ENCODE measurements at places on chromosomes 11 and 22. TPM values are rescaled to one million over a fixed set of nuclear protein-coding genes. Genes with fewer than 3 reads are reported as not detected.

DNA sequence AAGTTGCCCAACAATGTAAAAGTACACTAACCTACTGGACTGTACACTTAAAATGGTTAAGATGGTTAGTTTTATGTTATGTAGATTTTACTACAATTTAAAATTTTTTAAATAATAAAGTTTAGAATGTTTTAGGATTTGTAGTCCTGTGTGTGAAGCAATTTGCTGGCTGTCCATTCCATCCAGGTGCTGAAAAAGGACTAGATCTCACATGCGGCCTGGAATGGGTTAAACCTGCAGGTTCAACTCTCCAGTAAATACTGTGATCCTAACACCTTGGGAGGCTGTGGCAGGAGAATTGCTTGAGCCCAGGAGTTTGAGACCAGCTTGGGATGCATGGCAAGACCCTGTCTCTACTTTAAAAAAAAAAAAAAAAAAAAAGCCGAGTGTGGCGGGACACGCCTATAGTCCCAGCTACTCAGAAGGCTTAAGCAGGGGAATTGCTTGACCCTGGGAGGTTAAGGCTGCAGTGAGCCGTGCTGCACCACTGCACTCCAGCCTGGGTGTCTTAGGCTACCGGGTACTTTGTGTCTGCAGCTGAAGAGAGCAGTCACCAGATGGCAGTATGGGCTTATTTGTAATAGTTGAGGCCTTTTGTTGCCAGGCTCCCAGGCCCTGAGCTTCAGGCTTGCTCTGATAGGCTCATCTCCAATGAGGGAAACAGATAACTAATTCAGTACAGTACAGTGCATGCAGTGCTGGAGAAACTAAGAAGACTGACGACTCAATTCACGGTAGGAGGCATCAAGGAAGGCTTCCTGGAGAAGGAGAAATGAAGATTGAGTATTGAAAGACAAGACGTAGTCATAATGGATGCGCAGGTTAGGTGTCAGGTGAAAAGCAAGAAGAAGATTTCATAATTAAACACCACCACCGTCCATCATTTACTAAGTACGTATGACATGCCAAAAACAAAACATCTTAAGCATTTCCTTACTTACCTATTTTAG is 64.7 kb upstream of the ASPHD2 start:
- H3K4me1 ChIP-seq: no peaks in the 10 kb centered on the region
- DNase-seq: peak; percentile 92

GRCh38 chr11:569158-569885 is 6.9 kb upstream of the PHRF1 start:
- H3K27me3 ChIP-seq: no peaks in the 10 kb centered on the region
- H3K27ac ChIP-seq: peak overlapping the region; percentile 54
- no peak for DNase-seq
- H3K36me3 ChIP-seq: no peaks in the 10 kb centered on the region

DNA sequence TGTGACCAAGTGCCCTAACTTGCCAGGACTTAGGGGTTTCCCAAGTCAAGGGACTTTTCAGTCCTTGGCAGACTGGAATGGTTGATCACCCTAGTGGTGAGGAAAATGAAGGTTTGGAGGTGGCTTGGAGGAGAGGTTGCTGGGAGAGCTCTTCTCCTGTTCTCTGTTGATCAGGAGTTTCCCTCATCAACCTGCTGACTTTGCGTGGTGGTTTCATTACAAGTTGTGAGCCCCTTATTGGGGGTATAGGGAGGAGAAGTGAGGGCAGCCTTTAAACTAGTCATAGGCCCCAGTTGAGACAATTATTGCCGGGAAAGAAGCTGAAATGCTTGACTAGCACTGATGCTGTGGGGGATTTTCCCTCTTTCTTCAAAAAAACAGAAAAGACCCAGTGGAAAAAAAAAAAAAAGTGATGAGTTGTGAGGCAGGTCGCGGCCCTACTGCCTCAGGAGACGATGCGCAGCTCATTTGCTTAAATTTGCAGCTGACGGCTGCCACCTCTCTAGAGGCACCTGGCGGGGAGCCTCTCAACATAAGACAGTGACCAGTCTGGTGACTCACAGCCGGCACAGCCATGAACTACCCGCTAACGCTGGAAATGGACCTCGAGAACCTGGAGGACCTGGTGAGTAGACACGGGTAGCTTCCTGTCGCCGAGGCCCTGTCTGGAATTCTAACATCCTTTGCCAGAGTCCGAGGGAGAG is at the start of gene CXCR5:
CXCR5 (plus strand) TSS at position 525 of the 704 bp plus-strand sequence; CDS start at position 575, 50 bp downstream.
- H3K27ac ChIP-seq: no peak within 1 kb of the TSS
- no peaks in the 10 kb centered on the region for H3K27me3 ChIP-seq
- no peak for DNase-seq
- H3K36me3 ChIP-seq: no peaks in the 10 kb centered on the region

DNA sequence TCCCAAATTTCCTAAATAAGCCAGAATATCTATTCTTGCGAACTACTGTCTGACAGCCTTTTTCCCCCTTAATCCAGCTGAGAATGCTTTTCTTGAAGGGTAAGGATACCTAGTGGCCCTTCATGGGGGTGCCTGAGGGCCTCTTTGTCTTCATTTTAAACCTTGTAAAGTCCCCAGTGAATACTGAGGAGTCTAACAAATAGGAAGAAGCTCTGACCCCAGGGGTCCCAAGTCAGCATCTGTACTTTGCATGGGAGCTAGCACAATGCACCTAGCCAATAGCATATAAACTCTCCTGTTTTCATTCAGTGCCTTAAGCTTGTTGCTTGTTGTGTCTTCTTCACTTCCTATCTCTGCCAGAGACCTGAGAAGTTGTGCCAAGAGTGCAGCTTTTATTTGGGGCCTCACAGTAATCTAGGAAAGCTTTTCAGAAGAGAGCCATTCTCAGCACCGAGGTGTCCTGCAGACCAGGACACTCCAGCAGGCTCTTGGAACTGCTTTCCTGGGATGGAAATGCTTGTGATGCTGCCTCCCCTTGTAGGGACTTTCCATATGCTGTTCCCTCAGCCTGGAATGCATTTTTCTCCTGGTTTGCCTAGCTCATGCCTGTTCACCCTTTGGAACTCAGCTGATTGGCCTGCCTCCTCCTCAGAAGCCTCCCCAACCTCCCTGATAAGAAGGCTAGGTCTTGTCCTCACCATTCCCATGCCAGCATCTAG is 37.2 kb downstream of the BMAL1 start:
- no peak overlapping the region for H3K4me3 ChIP-seq
- no peak overlapping the region for H3K27ac ChIP-seq
- peaks cover 15% of the 10 kb centered on the region for H3K4me1 ChIP-seq
- H3K36me3 ChIP-seq: no peaks in the 10 kb centered on the region
- H3K27me3 ChIP-seq: no peaks in the 10 kb centered on the region
- DNase-seq: no peak

GRCh38 chr11:102573851-102574250 is 43.3 kb upstream of the MMP7 start:
- no peaks in the 10 kb centered on the region for H3K4me1 ChIP-seq
- H3K27me3 ChIP-seq: no peaks in the 10 kb centered on the region

GRCh38 chr11:72951888-72952287 is 137.7 kb downstream of the ATG16L2 start:
- H3K36me3 ChIP-seq: no peaks in the 10 kb centered on the region
- H3K4me3 ChIP-seq: no peak overlapping the region
- DNase-seq: no peak
- no peak overlapping the region for H3K27ac ChIP-seq
- H3K4me1 ChIP-seq: no peaks in the 10 kb centered on the region
- H3K27me3 ChIP-seq: no peaks in the 10 kb centered on the region

- H3K27me3 ChIP-seq: peaks cover 6% of the 10 kb centered on the region
- no peaks in the 10 kb centered on the region for H3K4me1 ChIP-seq
- no peak overlapping the region for H3K4me3 ChIP-seq
- DNase-seq: no peak
- no peaks in the 10 kb centered on the region for H3K36me3 ChIP-seq
- no peak overlapping the region for H3K27ac ChIP-seq
Measured at GRCh38 chr11:61544466-61544865, 35.9 kb downstream of the LRRC10B start.

DNA sequence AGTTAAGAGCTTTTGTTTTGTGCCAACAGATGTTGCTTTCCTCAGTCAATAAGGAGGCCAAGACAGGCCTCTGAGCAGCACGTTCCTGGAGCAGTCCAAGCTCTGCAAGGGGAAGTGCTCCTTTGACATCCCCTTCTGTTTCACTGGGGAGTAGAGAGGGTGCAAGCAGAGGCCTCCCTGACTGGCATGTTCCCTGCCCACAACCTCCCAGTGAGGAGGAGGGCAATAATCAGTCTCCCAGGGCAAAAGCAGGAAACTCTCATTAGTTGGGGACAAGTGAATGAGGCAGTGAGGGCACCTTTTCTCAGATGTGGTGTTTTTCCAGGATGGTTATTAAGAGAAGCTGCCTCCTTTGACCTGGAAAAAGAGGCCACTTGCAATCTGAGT is 79.5 kb upstream of the ZBED5 start:
- no peaks in the 10 kb centered on the region for H3K27me3 ChIP-seq
- H3K36me3 ChIP-seq: no peaks in the 10 kb centered on the region
- DNase-seq: no peak
- H3K4me1 ChIP-seq: no peaks in the 10 kb centered on the region

- no peaks in the 10 kb centered on the region for H3K27me3 ChIP-seq
- no peaks in the 10 kb centered on the region for H3K4me1 ChIP-seq
- no peaks in the 10 kb centered on the region for H3K36me3 ChIP-seq
Measured at GRCh38 chr22:34972191-34972897, 93.6 kb upstream of the ISX start.

GRCh38 chr11:73612601-73613140 is 14.8 kb upstream of the FAM168A start:
- H3K27ac ChIP-seq: no peak overlapping the region
- no peaks in the 10 kb centered on the region for H3K4me1 ChIP-seq
- no peaks in the 10 kb centered on the region for H3K27me3 ChIP-seq
- H3K36me3 ChIP-seq: no peaks in the 10 kb centered on the region

DNA sequence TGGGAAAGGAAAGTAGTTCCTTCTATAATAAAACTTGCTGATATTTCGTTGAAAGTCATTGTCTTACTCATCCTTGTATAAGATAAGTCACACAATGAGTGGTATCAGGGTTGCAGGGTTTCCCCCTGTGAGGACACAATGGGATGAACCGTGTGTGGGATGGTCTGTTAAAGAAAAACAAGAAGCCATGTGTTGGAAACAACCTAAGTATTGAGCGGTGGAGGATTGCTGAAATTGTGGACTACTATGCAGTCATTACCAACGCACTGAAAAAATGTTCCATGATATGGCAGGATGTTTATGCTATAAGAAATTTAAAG is 28.6 kb downstream of the PTPRJ start:
- H3K4me1 ChIP-seq: peaks cover 17% of the 10 kb centered on the region
- no peak for DNase-seq
- no peak overlapping the region for H3K27ac ChIP-seq
- no peaks in the 10 kb centered on the region for H3K27me3 ChIP-seq
- no peaks in the 10 kb centered on the region for H3K36me3 ChIP-seq
- H3K4me3 ChIP-seq: no peak overlapping the region

- no peak for DNase-seq
- H3K27ac ChIP-seq: no peak overlapping the region
- H3K4me1 ChIP-seq: no peaks in the 10 kb centered on the region
- no peaks in the 10 kb centered on the region for H3K36me3 ChIP-seq
- peaks cover 3% of the 10 kb centered on the region for H3K27me3 ChIP-seq
Measured at GRCh38 chr22:32216911-32217310, 12.0 kb upstream of the RFPL2 start.

- H3K27ac ChIP-seq: peak overlapping the region; percentile 85
- DNase-seq: no peak
- no peaks in the 10 kb centered on the region for H3K36me3 ChIP-seq
- H3K27me3 ChIP-seq: no peaks in the 10 kb centered on the region
- H3K4me3 ChIP-seq: no peak overlapping the region
Measured at GRCh38 chr22:24208012-24208749, 26.9 kb downstream of the SUSD2 start.

GRCh38 chr11:11973866-11974265 is 34.6 kb downstream of the DKK3 start:
- H3K27me3 ChIP-seq: no peaks in the 10 kb centered on the region
- no peak overlapping the region for H3K4me3 ChIP-seq
- H3K36me3 ChIP-seq: no peaks in the 10 kb centered on the region
- H3K4me1 ChIP-seq: peaks cover 52% of the 10 kb centered on the region
- DNase-seq: no peak

DNA sequence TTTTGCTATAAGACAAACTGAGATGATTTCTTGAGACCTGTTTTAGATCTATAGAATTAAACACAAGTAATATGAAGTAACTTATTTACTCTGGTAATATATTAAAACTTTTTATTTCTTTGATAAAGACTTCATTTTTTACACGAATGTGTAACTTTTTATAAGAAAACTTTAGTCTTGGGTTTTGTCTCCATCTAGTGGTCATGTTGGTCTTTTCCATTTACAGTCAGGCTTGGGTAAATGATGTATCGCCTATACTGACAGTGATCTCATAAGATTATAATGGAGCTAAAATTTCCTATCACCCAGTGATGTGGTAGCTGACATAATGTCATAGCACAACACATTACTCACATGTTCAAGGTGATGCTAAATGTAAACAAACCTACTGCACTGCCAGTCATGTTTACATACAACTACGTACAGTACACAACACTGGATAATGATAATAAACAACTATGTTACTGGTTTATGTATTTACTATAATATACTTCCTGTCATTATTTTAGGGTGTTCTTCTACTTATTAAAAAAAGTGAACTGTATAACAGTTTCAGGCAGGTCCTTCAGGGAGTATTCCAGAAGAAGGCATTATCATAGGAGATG is 7.5 kb upstream of the C11orf97 start:
- H3K27me3 ChIP-seq: no peaks in the 10 kb centered on the region
- no peaks in the 10 kb centered on the region for H3K4me1 ChIP-seq
- no peaks in the 10 kb centered on the region for H3K36me3 ChIP-seq
- no peak for DNase-seq
- no peak overlapping the region for H3K27ac ChIP-seq

- no peaks in the 10 kb centered on the region for H3K27me3 ChIP-seq
- DNase-seq: peak; percentile 70
- peak overlapping the region; percentile 96 for H3K27ac ChIP-seq
- H3K4me3 ChIP-seq: peak overlapping the region; percentile 4
Measured at GRCh38 chr11:2700415-2701211, 819 bp upstream of the KCNQ1OT1 start.

DNA sequence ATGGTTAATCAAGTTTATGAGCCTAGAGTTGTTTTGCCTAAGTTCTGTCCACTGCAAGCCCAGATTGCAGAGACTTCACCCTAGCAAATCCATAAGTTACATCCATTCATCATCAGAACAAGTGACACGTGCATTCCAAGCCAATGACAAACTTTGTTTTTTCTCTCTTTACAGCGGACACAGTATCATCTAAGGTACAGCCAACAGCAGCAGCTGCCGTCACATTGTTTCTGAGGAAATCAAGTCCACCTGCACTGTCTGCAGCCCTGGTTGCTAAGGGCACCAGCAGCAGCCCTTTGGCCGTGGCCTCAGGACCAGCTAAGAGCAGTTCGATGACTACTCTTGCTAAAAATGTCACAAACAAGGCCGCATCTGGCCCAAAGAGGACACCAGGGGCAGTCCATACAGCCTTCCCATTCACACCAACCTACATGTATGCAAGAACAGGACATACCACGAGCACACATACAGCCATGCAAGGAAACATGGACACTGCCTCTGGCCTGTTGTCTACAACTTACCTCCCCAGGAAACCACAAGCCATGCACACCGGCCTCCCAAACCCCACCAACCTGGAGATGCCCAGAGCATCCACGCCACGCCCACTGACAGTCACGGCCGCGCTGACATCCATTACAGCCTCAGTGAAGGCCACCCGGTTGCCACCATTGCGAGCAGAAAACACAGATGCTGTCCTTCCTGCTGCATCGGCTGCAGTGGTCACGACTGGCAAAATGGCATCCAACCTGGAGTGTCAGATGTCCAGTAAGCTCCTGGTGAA is 155.8 kb downstream of the C11orf91 start:
- no peak for DNase-seq
- H3K4me3 ChIP-seq: no peak overlapping the region
- no peaks in the 10 kb centered on the region for H3K4me1 ChIP-seq
- H3K27me3 ChIP-seq: no peaks in the 10 kb centered on the region
- no peaks in the 10 kb centered on the region for H3K36me3 ChIP-seq
- H3K27ac ChIP-seq: no peak overlapping the region

The UCP3 gene
- total RNA-seq: 1.6 TPM

The INPP5J gene
- total RNA-seq: 1.8 TPM

The NDUFC2 gene
- total RNA-seq: 437 TPM

The ADAMTS8 gene
- 0.32 TPM for total RNA-seq

The NUP50 gene
- total RNA-seq: 126 TPM

The GTSE1 gene
- total RNA-seq: 0.96 TPM

All from adrenal gland (tissue), 19 donors.